ENCODE measurements at places on chromosomes 3 and 15.

GRCh38 chr15:29569533-29570092 lies 252.7 kb downstream of the TJP1 start:
- DNase-seq, result no peak

- no peak for DNase-seq
These were observed 4.4 kb downstream of the PRSS50 start for GRCh38 chr3:46713050-46713897.

- DNase-seq, result no peak
These were observed 25.3 kb downstream of the SEMA5B start for GRCh38 chr3:123002100-123002748.

- no peak for DNase-seq
These were observed 61.7 kb downstream of the SLC12A1 start for GRCh38 chr15:48267766-48268165.

DNA sequence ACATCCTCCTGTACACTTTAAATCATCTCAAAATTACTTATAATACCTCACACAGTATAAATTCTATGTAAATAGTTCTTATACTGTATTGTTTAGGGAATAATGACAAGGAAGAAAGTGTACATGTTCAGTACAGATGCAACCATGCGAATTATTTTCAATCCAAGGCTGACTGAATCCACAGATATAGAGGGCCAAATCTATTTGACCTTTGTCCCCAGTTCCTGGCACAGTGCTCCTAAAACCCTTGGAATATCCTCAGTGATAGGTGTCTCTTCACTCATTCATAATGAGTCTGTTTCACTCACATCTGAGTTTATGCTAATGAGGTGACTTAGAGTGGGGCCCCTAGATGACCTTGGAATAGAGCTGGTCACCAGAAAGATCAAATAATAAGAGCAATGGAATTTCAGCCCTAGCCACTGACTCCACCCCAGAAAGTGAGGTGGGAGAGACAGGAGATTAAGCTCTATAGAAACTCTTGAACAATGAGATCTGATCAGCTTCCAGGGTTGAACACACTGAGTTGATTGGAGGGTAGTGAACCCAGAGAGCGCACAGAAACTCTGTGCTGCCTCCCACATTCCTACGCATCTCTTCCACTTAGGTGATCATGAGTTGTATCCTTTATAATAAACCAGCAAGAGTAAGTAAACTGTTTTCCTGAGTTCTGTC lies 65.3 kb downstream of the ADAM10 start:
- DNase-seq, result no peak

DNA sequence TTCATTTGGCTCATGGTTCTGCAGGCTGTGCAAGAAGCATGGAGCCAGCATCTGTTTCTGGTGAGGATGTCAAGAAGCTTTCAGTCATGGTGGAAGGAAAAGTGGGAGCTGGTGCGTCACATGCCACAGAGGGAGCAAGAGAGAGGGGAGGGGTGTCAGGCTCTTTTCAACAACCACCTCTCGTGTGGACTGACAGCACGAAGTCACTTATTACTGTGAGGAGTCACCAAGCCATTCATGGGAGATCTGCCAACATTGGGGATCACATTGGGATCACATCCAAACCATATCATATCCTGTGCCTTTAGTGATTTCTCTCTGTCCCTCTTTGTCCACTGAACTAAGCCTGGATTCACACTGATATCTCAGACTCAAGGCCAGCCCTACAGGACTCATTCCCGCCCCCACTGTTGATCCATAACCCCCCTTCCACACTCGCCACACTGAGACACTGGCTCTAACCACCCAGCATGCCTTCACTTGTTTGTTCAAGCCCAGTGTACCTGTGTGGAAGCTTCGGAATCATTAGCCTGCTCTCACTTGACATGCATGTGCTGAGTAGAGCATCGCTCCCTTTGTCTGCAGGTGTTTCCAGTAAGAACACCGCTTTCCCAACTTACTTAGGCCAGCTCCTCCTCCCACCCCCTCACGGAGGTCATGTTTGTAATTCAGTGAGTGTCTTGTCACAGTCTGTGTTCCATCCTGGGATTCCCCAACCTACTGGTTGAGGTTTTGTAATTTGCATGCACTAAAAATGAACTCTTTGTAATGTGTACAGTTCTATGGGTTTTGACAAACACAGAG lies 132.2 kb downstream of the KLF13 start:
- no peak for DNase-seq

DNA sequence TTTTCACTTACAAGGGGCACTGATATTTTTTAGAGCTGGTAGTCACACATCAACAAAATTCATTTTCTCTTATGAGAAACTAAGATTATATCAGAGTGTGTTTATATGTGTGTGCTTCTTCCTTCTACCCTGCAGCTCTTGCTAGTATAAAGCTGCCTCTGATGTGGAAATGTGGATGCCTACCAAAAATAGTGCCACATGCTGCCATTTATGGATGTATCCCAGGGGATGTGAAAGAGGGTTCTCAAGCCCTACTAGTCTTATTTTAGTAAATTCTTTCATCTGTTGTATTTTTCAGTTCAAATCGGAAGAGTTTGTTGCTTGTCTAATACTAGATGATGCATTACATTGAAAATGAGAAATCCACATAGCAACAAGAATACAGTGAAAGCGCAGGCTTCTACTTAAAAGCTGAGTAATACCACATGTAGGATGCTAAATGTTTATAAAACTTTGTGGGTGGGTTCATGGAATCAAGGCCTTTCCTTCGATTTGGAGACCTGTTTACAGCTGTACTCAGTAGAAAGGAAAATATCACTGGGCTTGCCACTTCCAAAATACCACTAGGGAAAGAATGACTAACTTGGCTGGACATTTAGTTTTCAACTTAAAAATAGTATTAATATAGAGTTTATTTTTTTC lies 399.2 kb downstream of the EPHA3 start:
- no peak for DNase-seq

GRCh38 chr15:44148580-44148979 lies 46.5 kb downstream of the FRMD5 start:
- no peak for DNase-seq

GRCh38 chr15:48667701-48668100 lies 22.2 kb upstream of the FBN1 start:
- no peak for DNase-seq

- no peak for DNase-seq
These were observed 226.4 kb downstream of the SCAPER start for GRCh38 chr15:76678766-76679165.

GRCh38 chr3:184188080-184188479 lies 2.1 kb downstream of the ABCF3 start:
- DNase-seq, result no peak

DNA sequence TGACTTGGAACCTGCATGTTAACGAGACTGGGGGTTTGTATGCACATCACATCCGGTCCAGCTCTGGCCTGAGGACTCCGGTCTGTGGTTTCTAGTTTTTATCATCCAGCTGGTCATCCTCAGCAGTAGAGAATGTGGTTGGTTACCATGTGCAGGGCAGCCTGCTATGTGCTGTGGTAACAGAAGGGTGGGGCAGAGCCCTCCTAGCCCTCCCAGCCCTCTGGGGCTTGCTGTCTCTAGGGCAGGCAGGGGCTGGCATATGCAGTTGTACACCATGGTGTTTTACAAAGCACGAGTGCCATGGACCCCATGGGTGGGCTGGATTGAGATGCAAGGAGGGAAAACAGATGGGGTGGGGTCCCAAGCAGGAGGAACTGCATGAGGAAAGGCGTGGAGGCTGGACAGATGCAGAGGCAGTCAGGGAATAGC lies 70.2 kb downstream of the APBA2 start:
- no peak for DNase-seq

GRCh38 chr3:84943379-84943778 lies 15.4 kb upstream of the CADM2 start:
- DNase-seq, result no peak

GRCh38 chr3:187708696-187709095 lies 6.3 kb upstream of the RTP2 start:
- no peak for DNase-seq

DNA sequence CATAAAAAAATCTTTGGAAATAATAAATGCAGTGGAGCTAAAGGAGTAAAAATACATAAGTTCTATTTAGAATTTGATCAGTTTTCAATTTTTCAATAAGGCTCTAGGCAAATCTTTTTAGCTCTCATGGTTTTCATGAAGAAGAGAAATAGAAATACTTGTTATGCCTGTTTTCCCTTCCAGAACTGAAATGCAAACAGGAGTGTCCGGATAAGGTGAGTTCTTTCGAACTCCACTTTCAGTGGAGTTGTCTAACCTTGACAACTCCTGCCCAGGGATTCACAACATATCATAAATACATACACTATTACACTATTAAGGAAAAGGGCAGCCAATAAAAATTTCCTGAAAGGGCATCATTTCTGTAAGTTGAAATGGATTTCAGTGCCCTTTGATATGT lies 216.4 kb upstream of the SLC2A2 start:
- no peak for DNase-seq

DNA sequence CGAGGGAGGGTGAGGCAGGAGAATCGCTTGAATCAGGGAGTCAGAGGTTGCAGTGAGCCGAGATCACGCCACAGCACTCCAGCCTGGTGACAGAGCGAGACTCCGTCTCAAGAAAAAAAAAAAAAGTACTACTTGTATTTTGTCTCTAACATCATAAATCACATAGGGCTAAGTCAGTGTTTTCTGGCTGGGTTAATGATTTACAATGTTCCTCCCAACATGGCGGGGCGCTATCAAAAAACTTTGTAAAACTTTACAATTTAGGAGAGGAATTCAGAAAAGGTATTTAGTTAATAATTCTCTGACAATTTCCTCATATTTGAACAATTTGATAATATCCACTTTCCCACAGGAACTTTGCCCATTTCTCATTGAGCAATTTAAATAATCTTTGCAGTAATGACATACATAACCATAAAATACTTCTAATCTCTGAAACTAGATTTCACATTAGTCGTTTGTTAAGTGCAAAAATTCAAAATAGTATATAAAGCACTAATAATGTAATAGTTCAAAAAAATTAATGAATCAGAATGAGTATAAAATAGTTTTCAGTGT lies 26.6 kb upstream of the B3GNT5 start:
- DNase-seq, result no peak

DNA sequence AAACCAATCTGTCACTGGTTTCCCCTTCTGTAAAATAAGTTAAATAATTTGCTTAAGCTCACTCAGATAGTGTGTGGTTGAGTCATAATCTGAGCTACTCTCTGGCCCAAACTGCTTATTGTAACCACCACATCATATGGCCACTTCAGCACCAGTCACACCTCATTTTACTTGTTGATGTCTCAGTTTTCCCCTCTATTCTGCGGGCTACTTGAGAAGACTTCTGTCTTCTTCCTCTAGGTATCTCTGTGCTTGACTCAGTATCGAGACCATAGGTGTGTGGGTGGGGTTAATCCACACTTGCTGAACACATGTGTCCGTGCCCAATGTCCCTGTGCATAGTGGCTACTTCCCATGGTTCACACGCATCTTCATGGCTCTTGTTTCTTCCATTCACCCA lies 32.9 kb downstream of the CRYGS start:
- no peak for DNase-seq

GRCh38 chr3:122519693-122520092 lies 5.0 kb upstream of the KPNA1 start:
- DNase-seq, result no peak

DNA sequence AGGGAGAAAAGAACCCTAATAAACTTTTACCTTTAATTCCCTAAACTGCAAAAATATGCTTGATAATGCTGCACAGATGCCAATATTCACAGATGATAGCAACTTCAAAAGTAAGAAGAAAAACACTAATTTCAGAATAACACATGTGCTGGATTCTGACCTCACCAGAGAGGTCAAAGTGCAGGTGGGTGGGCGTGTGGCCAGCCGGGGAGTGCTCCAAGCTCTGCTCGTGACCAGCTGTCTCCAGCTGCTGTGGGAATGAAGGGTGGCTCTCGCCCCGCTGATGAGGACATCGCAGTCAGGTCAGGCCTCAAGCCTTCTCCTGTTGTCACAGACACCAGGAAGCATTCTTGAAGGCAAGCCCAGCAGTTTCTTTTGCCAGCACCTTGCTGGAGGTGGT lies 57.1 kb downstream of the ADAMTS17 start:
- DNase-seq, result no peak

DNA sequence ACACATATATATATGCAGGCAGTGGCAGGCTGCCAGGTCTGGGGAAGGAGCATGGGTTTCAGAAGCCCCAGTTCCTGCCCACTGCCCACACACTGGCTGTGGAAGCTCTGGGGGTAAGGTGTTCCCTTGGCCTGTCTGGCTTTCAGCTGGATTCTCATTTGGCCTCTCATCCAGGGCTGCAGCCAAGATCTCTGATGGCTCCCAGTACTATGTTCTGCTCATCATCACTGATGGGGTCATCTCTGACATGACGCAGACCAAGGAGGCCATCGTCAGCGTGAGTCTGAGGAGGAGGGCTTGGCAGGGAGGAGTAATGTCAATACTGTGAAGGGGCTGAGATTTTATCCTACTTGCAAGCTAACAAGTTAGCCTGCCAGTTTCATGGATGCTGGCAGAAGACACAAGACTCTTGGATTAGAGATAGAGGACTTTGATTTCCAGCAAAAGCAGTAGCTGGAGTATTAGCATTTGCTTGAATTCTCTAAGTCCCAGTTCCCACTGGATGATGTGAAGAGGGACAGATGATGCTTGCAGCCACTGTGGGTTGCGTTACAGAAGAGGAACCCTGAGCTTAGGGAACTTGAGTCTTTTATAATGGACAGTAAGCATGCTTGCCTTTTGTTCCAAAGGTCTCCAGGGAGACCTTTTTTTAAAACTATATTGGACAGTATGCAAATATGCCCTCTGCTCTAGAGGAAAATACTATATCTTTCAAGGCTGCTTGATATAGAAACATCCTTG lies 5.6 kb upstream of the BRPF1 start:
- no peak for DNase-seq

- no peak for DNase-seq
These were observed 103.8 kb downstream of the RBMS3 start for GRCh38 chr3:29384640-29385039.

GRCh38 chr3:192057261-192057660 lies 596.3 kb downstream of the PYDC2 start:
- DNase-seq, result no peak

GRCh38 chr3:14252321-14253021 lies 73.9 kb downstream of the LSM3 start:
- DNase-seq, result no peak

DNA sequence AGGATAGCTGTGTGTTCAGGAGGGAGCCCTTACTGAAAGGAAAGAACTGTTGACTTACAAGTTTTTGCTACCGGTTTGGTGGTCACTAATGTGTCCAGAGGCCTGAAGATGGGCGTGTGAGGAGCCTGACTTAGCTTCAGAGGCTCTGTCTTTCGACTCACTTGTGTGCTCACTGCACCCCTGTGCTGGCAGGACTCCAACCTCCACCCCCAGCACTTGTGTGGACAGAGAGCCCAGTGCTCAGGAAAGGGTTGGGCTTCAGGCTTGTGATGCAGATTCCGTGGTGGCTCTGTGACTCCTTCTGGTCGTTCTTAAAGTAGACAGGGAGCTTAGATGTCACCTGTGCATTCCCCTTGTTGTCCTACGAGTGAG lies 100.9 kb downstream of the PGPEP1L start:
- DNase-seq, result no peak

- DNase-seq, result no peak
These were observed 28.1 kb downstream of the CLK3 start for GRCh38 chr15:74643665-74644204.

DNA sequence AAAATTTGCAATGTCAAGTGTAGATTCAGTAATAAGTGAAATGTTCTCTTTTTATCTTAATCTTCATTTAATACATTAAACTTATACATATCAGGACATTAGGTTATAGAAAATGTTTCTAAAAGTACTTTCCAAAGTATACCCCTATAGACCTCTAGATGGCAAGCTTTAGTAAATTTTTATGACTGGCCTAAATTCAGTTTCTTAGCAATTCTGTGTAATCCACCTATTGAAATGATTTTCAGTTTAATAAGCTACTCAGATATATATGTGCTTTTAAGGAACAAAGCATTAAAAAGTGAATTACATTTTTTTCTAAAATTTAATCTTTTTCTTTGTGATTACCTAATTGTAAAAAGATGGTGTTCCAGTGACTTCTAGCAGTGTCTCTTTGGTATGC lies 342.2 kb downstream of the GBE1 start:
- no peak for DNase-seq

All from stimulated activated CD4-positive, alpha-beta T cell treated with anti-CD3 and anti-CD28 coated beads, TNF-alpha, amount 100 ng/mL, for 24 hours (primary cell).